ENCODE measurements at places on chromosomes 1 and 21.

GRCh38 chr1:91779548-91780021 is 106.4 kb downstream of the TGFBR3 start:
- no peak for DNase-seq

DNA sequence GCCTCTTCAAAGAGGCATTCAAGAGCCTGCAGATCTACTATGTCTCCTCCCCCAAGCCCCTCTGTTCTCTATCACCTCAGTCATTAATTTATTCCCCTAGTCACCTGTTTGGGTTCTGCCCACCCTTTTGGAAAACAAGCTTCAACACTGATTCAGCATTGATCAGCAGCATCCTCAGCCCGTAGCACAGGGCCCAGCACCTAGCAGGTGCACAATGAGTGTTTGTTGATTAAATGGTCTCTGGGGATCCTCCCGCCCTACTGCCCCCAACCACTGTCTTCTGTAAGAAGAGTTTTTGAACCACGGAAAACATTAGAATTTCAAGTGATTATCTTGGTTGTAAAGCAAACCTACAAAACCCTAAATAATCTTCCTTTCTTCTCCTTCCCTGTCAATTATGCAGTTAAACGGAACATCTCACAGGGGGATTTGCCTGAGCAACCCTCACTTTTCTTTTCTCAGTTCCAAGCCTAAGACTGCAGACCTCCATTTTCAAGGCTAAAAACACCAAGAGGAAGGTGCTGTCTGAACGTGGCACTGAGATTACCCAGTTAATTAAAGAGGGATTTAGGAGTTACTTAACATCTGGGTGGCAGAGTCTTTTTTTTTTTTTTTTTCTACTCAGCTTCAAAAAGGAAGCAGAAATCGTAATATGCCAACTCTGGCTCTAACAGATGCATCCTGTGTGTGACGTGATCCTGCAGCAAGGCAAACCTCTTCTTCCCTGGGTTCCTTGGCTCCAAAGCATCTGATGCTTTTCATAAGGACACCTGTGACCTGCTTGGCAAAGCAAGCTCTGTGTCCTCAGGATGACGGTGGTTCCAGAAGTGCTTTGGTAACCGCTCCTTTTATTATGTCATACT is 163.0 kb downstream of the KAZN start:
- DNase-seq: no peak

DNA sequence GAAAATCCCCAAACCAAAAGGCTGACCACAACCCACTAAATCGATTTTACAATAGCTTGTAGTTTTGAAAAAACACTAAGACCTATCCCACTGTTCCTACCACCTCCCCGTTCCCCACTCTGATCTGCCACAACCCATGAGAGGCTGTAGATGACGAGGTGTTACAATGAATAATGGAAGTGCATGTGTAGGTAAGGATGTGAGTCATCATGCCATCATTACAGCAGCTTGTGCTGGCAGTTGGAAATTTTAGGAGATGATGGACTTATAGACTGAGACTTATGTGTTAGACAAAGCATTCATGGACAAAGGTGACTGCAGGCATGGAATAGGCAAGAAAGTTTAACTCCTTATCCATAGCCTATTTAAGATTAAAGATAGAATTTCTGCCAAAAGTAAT is 184.7 kb upstream of the CACYBP start:
- DNase-seq: no peak

GRCh38 chr1:94707321-94708298 is 112.5 kb upstream of the SLC44A3 start:
- no peak for DNase-seq

- DNase-seq: no peak
Observed at GRCh38 chr1:182698971-182699370, 14.6 kb upstream of the RGS8 start.

GRCh38 chr1:22710701-22711049 is at the start of gene EPHB2:
EPHB2 (plus strand) TSS chr1:22710839; CDS start chr1:22710983, 144 bp downstream.
- no peak for DNase-seq

DNA sequence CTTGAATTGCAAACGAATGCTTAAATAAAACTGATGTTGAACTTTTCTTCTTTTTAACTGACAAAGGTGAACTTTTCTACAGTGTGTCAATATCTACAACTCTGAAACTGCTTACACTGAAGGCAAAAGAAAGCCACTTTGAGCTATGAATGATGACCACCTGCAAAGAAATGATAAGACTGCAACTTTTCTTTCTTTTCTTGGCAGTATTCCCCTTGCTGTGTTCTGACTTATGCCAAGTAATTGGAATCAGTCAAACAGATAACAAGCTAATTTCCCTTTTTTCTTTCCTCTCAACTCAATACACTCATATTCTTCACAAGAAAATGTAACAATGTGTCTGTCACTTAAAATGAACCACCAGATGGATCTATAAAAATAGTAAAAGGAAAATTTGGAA is 588.1 kb upstream of the BRINP3 start:
- peak; percentile 3 for DNase-seq

DNA sequence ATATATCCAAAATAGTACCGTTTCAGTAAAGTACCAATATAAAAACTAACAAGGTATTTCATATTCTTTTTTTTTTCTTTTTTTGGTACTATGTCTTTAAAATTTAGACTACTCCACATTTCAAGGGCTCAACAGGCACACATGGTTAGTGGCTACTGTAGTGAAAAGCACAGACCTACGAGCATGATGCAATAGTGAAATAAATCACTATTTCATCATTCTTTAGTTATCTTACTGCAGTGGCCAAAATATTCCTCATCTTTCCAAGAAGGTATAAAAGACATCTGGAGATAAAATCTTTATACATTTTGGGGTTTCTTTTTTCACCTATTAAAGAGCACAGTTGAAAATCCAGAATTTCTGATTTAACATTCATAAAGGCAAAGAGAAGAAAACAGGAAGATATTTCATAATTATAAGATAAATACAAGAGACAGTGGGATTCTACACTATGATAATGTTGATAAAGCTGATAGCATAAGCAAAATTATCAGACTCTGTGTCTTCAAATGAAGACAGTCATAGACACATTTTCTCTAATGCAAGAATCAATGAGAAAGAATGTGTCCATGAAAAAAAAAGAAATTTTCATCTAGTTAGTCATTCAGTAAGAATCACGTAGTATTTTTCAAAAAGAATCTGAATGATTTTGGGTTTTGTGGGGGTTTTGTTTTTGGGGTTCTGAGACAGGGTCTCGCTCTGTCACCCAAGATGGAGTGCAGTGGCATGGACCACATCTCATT is 41.9 kb downstream of the CEP170 start:
- no peak for DNase-seq

DNA sequence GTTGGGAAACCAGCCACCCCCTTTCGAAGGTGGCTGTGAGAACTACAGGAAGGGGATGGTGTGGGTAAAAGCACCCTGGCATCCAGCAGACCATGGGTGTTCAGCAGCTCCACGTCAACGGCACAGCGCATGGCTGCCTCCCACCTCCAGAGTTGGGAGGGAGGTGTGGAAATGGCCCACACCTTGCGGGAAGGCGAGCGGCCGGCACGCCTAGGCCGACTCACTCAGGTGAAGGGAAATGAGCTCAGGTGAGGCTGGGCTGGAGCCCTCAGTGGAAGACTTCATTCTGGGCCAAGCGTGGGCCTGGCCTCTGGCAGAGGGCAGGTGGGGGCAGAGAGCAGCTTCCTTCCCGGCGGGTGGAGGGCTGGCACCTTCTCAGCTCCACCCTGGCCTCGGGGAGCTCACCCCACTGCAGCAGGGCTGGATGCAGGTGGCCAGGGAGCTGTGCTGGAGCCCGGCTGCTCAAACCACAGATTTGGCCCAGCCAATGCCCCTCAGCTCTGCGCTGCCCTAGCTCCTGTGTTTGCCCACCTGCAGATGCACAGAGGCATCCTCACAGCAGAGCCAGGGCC is 24.8 kb upstream of the ALDH4A1 start:
- no peak for DNase-seq
